ENCODE measurements at places on chromosomes 2 and 18.
A peak's percentile ranks its signal among the peaks of the same experiment; 100 is the strongest.

GRCh38 chr18:73839441-73839840, 308.2 kb downstream of the FBXO15 start:
- DNase-seq = no peak

- DNase-seq = no peak
Observed at GRCh38 chr2:213046431-213046830, 105.0 kb downstream of the IKZF2 start.

- DNase-seq = no peak
Observed at GRCh38 chr18:55543130-55543704, 44.8 kb downstream of the TCF4 start.

GRCh38 chr2:219772103-219772635, 144.7 kb downstream of the SLC4A3 start:
- no peak for DNase-seq

- no peak for DNase-seq
Observed at GRCh38 chr2:201353116-201353515, 4.0 kb downstream of the FLACC1 start.

GRCh38 chr18:468955-469790, 31.3 kb downstream of the COLEC12 start:
- DNase-seq = no peak

DNA sequence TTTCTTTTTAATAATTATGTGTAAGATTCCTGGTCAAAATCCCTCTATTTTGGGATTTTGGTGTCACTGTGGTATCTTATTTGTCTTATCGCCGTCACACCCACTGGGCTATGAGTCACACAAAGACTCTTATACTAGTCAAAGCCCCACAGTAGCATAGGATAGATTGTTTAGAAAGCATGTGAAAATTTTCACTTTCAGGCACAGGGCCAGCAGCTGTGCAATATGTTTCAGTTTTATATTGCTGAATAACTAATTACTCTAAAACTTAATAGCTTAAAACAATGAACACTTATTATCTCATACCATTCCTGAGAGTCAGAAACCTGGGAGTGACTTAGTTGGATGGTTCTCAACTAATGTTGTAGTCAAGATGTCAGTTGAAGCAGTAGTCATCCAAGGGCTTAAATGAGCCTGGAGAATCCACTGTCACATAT, 24.0 kb downstream of the CFAP210 start:
- no peak for DNase-seq

DNA sequence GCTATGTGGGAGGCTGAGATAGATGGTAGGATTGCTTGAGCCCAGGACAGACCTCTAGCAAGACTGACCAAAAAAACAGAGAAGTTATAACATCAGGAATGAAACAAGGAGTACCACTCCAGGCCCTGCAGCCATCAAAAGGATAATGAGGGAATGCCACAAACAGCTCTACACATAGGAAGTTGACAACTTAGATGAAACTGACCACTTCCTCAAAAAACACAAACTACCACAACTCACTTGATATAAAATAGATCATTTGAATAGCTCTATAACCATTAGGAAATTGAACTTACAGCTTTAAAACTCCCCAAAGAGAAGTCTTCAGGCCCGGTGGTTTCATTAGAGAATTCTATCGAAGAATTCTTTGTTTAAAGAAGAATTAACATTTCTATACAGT, 12.9 kb upstream of the ESPNL start:
- DNase-seq = no peak

DNA sequence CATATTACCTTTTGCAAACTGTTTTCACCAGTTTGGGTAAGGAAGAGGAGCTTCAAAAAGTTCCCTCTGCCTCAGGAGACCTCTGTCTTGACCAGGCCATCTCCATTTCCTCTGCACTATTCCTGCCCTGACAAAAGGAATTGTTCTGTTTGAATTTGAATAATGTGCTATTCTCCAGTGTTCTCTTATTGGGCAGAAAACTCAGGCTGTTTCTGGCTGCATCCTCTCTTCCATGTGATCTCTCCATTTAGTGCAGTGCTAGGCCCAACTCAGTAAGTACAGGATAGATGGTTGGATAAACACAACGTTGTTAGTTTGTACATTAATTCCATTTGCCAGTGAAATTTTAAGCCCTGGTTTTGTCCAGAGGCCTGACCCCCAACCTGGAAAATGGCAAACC, 102.2 kb upstream of the CELF4 start:
- no peak for DNase-seq

GRCh38 chr2:78928502-78928901, 97.0 kb upstream of the REG3G start:
- DNase-seq = no peak

- DNase-seq = no peak
Observed at GRCh38 chr2:171852366-171852888, 41.6 kb downstream of the SLC25A12 start.

- DNase-seq = no peak
Observed at GRCh38 chr2:68885811-68886075, 14.5 kb upstream of the BMP10 start.

GRCh38 chr2:61530749-61531148, 7.4 kb downstream of the XPO1 start:
- DNase-seq = no peak

DNA sequence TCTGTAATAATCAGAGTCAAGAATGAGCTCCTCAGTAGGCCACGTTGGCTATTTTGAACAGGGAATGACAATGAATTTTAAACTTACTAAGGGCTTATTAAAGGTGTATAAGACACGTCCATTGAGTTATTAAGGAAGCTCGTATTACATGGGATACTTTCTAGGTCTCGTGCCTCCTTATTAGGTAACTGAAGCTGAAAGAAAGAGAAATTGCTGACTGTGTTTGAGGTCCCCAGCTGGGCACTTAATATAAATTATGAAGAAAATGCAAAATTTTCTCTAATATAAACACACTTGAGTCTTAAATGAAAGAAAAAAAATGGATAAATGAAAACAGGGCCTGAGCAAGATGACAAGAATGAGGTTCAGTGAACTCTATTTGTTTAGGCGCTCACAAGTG, 21.8 kb downstream of the CLUL1 start:
- no peak for DNase-seq

DNA sequence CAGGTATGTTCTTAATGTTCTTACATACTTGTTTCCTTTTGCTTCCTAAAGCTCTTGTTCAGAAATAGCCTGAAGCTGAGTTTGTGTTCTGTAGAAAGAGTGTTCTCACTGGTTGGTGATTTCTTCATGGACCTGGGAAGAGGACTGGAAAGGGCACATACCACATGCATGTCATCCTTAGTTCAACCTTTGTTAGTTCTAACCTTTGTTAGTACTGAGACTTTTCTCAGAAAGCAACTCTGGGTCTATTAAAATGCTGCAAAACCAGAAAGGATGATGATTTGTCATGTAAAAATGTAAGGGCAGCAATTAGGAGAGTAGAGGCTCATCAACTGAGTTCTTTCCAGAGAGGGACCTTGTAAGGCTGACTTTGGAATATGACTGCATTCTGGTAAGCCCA, 2.5 kb upstream of the FAP start:
- DNase-seq = no peak

DNA sequence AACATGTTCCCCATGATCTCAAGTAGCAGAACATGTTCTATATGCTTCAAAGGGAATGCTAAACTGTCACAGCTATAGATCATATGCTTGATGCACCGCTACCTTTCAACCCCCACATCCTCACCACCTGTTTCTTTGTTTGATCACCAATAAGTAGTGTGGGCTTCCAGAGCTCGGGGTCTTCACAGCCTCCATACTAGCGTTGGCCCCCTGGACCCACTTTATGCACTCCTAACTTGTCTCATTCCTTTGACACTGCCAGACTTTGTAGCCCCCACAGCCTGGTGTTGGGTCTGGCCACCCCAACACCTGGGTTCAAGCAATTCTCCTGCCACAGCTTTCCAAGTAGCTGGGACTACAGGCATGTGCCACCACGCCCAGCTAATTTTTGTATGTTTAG, 11.6 kb upstream of the RBM44 start:
- no peak for DNase-seq

GRCh38 chr2:164515030-164515429, 106.3 kb downstream of the GRB14 start:
- DNase-seq = no peak

GRCh38 chr2:48529194-48529593, 760 bp upstream of the STON1 start:
- no peak for DNase-seq

- no peak for DNase-seq
Observed at GRCh38 chr2:23661276-23662050, 265.5 kb downstream of the ATAD2B start.

DNA sequence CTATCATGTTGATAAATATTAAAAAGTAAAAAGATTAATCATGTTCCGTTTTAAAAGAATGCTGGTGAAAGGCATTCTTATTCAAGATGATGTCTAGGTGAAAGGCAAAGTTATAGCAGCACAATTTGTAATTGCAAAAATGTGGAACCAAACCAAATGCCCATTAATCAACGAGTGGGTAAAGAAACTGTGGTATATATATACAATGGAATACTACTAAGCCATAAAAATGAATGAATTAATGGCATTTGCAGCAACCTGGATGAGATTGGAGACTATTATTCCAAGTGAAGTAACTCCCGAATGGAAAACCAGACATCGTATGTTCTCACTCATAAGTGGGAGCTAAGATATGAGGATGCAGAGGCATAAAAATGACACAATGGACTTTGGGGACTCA, 286.4 kb downstream of the ARHGAP15 start:
- DNase-seq = no peak

GRCh38 chr18:48113691-48114090, 183.2 kb upstream of the SMAD2 start:
- DNase-seq = no peak

DNA sequence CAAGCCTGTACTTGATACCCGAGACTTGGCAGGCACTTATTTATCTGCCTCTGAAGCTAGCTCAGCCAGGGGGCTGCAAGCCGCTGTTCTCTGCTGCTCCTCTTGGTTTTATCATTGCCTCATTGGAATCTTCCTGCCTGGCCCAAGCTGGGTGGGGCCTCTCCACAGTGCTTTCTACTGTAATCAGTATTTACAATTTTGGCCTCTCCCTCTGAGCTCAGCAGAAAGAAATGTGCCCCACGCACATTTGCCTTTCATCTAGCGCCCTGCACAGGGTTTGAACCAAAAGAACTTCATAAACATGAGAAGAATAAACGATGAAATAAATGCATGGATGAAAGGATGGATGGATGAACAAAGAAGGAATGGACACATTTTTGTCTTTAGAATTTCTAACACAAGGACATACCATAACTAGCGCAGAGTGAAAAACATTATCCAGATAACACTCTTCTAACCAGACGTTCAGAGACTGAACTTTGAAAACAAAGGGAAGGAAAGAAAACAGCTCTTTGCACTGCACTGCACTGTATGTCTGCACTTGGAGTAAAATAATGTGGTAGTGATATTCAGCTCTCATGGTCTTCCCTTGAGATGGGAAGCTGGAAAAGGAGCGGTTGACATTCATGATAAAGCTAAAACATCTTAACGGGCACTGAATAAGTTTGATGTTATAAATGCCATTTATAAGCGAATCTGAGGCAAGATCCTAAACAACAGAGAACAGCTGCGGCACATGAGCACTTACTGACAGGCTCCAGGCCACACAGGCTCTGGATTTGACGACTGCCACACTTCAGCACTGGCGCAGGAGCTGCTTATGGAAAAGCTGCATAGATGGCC, 86.8 kb upstream of the SP3 start:
- DNase-seq = no peak

DNA sequence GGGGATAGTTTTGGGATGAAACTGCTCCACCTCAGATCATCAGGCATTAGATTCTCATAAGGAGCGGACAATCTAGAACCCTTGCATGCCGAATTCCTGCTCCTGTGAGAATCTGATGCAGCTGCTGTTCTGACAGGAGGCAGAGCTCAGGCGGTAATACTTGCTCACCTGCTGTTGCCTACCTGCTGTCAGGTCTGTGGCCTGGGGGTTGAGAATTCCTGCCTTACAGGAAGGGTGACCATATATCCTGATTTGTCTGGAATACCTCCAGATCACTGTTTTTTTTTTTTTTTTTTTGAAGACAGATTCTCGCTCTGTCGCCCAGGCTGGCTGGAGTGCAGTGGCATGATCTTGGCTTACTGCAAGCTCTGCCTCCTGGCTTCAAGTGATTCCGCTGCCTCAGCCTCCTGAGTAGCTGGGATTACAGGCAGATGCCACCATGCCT, 21.7 kb downstream of the ACSL3 start:
- DNase-seq = no peak

GRCh38 chr2:133146893-133147292, 421.4 kb downstream of the NCKAP5 start:
- no peak for DNase-seq

DNA sequence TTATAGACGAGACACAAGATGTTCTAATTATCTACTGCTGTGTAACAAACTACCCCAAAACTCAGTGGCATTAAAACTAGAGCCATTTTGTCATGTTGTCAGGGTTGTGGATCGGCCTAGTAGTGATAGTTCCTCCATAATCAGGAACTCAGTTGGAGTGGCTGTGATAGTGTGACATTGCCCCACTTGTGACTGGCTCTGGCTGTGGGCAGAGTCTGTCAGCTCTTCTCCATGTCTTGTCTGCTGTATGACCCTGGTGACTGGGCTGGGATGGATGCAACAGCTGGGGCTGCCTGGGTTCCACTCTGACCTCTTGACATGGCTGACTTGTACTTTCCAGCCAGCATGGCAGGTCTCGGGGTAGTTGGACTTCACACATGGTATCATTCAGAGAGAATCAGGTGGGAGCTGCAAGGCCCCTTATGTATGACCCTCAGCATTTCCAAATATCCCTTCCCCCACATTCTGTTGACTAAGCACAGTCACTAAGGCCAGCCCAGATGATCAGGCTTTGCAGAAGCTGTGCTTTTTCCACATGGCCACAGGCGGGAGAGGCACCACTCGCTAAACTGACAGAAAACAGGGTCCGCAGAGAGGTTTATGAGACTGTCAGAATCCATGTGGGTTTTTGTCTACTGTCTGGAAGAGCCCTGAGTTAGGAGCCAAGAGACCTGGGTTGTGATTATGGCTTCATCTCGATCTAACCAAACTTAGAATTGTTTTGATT, 50.3 kb downstream of the SETBP1 start:
- DNase-seq = no peak

- DNase-seq = no peak
Observed at GRCh38 chr2:232483923-232484627, 3.6 kb downstream of the ECEL1 start.

DNA sequence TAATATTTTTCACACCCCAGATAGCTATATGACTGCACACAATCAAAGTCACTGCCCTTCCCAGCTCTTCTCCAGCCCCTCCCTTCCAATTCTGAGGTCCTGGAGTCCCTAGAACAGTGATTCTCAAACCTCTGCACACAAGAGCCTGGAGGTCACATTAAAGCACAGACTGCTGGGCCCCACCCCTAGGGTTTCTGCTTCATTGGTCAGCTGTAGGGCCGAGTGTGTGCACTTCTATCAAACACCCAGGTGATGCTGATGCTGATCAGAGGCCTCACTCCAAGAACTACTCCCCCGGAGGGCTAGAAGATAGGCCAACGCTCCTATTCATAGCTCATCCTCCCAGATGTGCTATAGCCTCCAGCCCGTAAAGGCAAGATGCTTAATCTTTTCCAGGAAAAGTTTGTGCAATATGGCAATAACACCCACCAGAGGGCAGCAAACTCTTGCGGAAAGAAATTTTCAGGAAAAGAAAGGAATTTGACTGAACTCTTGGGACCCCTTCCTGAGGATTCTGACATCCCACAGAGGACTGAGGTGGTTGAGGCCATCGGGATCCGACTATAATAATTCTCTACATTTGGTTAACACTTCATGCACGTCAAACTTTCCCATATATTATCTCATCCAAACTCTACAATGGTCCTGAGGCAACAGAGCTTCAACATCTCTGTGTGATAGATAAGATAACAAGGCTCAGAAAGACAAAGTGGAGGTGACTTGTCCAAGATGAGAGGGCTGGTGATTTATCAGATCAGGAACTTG, 194.2 kb upstream of the PKDCC start:
- peak; percentile 38 for DNase-seq

GRCh38 chr2:15243762-15244161, 317.4 kb downstream of the NBAS start:
- DNase-seq = no peak

Data from NCI-H1048 (cell line).